SJCRH30 (cell line): ENCODE measurements at places on chromosomes 7 and 10.

DNA sequence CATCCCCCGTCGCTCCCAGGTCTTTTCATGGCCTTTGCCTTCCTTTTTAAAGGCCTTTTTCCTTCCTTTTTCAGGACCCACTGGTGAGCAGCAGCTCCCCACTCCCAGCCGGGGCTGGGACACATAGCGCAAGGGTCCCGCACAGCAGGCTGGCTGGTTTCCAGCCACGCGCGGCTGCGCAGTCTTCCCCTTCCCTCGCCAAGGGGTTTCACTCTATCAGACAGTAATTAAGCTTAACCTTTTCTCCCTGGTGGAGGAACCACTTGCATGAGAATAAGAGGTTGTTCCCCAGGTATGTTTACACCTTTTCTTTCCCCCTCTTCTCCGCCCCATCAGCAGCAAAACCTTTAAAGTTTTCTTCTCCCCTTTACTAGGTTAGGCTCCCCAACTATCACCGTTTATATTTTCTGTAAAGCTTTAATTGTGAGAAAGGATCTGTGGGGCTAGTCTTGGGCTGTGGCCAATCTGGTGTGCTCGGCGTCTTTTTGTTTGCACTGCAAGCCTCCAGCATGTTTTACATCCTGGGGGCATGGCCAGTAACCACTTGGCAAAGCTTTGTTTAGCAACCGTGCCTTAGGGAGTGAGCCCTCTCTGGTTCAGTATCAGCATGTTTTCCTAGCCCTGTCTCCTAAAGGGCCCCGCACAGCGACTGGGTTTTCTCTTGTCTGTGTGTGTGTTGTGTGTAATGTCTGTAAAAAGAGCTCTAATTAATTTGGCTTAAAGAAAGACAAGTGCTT lies 219.6 kb downstream of the PHF14 start:
- DNase-seq: peak; percentile 31
- H3K4me1 ChIP-seq: no peaks in the 10 kb centered on the region
- H3K27ac ChIP-seq: no peak overlapping the region

- DNase-seq: no peak
- H3K4me3 ChIP-seq: peak overlapping the region; percentile 75
- peak overlapping the region; percentile 96 for H3K27ac ChIP-seq
- no peaks in the 10 kb centered on the region for H3K27me3 ChIP-seq
Observed at GRCh38 chr7:13992596-13992964, 3.1 kb upstream of the ETV1 start.

DNA sequence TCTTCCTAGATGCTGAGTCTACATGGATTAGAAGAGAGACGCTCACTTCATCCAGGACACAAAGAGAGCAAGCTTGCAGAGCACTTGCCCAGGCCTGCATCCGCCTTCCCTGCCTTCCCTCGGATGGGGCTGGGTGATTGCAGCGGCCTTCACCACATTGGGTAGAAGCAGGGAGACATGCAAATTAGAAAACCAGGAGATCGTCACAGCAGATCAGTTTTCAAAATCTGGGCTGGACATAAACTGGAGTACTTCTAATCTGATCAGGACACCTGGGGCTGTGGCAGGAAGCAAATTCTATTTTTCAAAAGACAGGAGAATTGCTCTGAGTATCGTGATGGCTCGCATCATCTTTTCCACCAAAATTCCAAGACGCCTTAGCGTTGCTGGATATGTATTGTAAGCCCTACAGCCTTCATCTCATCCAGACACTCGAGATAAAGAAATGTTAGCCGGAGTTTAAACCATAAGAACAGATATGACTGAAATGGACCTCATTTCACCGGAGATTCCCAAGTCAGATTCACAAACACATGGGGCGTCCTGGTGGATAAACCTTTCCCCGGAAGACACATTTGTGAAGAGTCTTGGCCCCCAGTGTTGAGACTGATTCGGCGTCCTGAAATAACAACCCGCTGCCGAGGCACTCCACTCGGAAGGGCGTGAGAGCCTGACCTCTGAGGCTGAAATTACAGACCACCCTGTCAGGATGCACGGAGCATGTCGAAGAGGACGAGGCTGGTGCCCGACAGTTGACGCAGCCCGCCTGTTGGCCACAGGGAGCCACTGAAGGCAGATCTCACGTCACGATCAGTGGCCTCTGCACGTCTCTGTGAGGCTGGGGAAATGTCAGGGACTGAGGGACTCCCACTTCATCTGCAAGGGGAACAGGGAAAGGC lies 91.2 kb upstream of the PARD3 start:
- no peaks in the 10 kb centered on the region for H3K27me3 ChIP-seq
- peak overlapping the region; percentile 86 for H3K27ac ChIP-seq
- H3K4me1 ChIP-seq: peaks cover 11% of the 10 kb centered on the region
- no peaks in the 10 kb centered on the region for H3K36me3 ChIP-seq
- peak; percentile 84 for DNase-seq
- H3K4me3 ChIP-seq: peak overlapping the region; percentile 52

DNA sequence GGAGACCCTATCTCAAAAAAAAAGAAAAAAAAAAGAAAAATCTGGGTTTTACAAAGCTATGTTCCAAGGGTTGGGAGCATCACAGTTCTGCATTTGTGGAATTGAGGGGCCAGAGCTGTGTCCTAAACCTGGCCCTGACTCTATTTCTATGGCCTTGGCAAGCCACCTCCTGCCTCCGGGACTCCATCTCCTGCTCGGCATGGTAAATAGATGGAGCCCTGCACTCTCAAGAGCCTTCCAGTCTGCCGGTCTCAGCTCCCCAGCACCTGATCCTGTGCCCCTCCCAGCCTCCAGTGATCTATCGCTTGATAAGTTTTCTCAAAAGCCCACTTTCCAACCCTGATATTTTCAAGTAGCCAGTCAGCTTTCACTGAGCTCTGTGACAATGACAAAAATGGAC lies 43.0 kb downstream of the KCNH2 start:
- H3K4me3 ChIP-seq: no peak overlapping the region
- H3K27me3 ChIP-seq: no peaks in the 10 kb centered on the region; the same call in 1 of the 2 replicates
- H3K4me1 ChIP-seq: no peaks in the 10 kb centered on the region; the same call in 1 of the 2 replicates
- H3K27ac ChIP-seq: no peak overlapping the region
- DNase-seq: no peak

DNA sequence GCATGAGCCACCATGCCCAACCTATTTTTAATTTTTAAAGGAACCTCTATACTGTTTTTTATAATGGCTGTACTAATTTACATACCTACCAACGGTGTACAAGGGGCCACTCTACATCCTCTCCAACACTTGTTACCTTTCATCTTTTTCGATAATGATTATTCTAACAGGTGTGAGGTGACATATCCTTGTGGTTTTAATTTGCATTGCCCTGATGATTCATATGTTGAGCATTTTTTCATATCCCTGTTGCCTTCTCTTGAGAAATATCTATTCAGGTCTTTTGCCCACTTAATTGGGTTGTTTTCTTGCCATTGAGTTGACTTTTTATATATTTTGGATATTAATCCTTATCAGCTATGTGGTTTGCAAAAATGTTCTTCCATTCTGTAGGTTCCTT lies 167.0 kb downstream of the CTTNBP2 start:
- H3K27ac ChIP-seq: no peak overlapping the region
- no peak overlapping the region for H3K4me3 ChIP-seq
- DNase-seq: no peak

GRCh38 chr7:1359681-1360485 lies 99.4 kb downstream of the MICALL2 start:
- peaks cover 3% of the 10 kb centered on the region; the same call in 1 of the 2 replicates for H3K4me1 ChIP-seq
- H3K27me3 ChIP-seq: no peaks in the 10 kb centered on the region
- H3K4me3 ChIP-seq: no peak overlapping the region
- H3K27ac ChIP-seq: no peak overlapping the region

DNA sequence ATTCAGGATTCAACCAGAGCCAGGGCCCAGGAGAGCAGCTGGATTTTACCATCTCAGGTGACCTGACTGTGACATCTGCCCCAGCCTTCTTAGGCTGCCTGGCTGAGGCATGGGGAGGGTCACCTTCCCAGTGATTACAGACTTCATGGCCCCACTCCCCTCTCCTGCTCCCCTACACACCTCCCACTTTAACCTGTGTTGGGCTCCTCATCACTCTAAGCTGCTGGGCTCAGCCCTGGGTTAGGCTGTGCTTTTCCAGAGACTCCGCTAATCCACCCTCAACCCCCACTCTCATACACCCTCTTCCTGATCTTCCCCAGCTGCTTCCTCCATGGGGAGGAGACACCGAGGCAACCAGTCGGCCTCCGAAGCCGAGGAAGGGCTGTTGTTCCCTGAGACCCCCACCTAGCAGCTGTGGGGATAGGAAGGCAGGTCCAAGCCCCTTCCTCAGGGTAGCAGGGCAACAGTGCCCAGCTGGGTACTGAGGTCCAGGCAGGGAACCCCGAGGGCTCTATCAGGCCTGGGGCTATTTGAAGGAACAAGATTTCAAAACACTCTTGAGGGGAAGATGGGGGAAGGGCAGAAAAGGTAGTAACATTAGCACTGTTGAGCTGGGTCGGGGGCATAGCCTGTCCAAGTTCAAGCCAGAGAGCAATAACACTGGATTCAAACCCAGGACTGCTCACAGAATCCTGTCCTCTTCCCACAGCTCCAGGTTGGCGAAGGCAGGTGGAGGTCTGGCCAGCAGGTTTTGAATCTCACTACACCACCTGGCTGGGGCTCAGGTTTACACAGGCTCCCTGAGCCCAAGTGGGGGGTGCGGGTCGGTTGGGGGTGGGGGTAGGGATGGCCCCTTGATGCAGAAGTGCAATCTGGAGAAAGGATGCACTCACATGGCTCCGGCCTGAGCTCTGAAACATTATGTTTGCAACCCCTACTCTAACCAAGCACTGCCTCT lies 1.8 kb downstream of the IMPDH1 start:
- H3K27ac ChIP-seq: no peak overlapping the region
- H3K36me3 ChIP-seq: no peaks in the 10 kb centered on the region
- no peak overlapping the region for H3K4me3 ChIP-seq
- peaks cover 22% of the 10 kb centered on the region for H3K4me1 ChIP-seq
- H3K27me3 ChIP-seq: no peaks in the 10 kb centered on the region

DNA sequence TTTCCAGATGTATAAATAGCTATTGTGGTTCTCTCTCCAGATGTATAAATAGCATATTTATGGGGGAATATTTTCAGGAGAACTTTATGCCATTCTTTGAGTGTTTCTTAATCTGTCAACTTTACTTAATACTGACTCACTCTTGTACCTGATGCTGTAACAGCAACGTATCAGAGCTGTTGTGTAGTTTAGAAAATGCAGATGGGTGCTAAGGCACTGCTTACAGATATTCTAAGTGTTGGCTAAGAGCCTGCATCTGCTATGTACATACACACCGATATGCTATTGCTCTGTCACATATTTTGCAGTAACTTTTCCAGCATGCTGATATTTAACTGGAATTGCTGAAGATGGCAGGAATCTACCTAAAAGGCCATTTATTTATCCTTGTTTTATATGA lies 71.9 kb downstream of the WDR37 start:
- no peak overlapping the region for H3K27ac ChIP-seq
- no peak for DNase-seq
- no peak overlapping the region for H3K4me3 ChIP-seq
- H3K4me1 ChIP-seq: no peaks in the 10 kb centered on the region
- H3K36me3 ChIP-seq: no peaks in the 10 kb centered on the region

DNA sequence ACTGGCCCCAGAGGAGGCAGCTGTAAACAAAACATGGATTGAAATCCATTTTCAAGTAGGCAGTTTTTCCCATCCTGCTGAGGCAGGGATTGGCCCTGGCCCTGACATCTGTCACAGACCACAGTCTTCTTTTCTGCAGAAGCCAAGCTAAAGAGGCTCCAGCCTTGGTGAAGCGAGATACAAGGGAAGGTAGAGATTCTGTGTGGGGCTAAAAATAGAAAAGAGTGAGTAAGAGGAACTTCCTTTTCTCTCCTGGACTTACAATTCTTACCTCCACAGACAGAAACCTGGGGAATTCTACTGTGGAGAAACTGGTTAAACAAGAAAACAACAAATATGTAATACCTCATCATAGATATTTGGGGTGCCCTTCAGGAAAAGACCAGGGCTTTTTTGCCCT lies 624.8 kb upstream of the FZD8 start:
- H3K27me3 ChIP-seq: no peaks in the 10 kb centered on the region
- no peaks in the 10 kb centered on the region for H3K36me3 ChIP-seq
- H3K27ac ChIP-seq: no peak overlapping the region
- H3K4me1 ChIP-seq: no peaks in the 10 kb centered on the region
- DNase-seq: no peak
- H3K4me3 ChIP-seq: no peak overlapping the region

- peaks cover 11% of the 10 kb centered on the region for H3K4me1 ChIP-seq
- no peak for DNase-seq
- peaks cover 16% of the 10 kb centered on the region for H3K36me3 ChIP-seq
- H3K27ac ChIP-seq: no peak overlapping the region
- H3K4me3 ChIP-seq: no peak overlapping the region
Observed at GRCh38 chr10:77975086-77975666, 48.6 kb upstream of the DLG5 start.

- H3K4me1 ChIP-seq: no peaks in the 10 kb centered on the region
- no peak overlapping the region for H3K4me3 ChIP-seq
- no peak for DNase-seq
Observed at GRCh38 chr10:61804414-61804813, 97.1 kb upstream of the ARID5B start.
